Smooth muscle cell of the umbilical artery (primary cell): ENCODE measurements at places on chromosomes 13 and 19. TPM values are rescaled to one million over a fixed set of nuclear protein-coding genes. Genes with fewer than 3 reads are reported as not detected.

Gene LILRA5
- total RNA-seq, result not detected in 2 replicates

Gene MBNL2
- 126 and 143 TPM in 2 replicates for total RNA-seq

Gene RASL11A
- 0.89 and 2.6 TPM in 2 replicates for total RNA-seq

Gene CALR3
- 0.09 TPM in 1 of 2 replicates, not detected in the other for total RNA-seq

Gene CYP4F8
- not detected in 2 replicates for total RNA-seq

Gene EBI3
- 0.28 and 0.30 TPM in 2 replicates for total RNA-seq

Gene TNFSF9
- total RNA-seq, result 0.14 and 0.30 TPM in 2 replicates

Gene MFSD12
- 117 and 155 TPM in 2 replicates for total RNA-seq

Gene CD70
- not detected in 2 replicates for total RNA-seq

Gene NLRP9
- not detected in 2 replicates for total RNA-seq

Gene OR7E24
- total RNA-seq, result not detected in 2 replicates

Gene SHC2
- total RNA-seq, result 0.78 and 1.8 TPM in 2 replicates

Gene SGCG
- 5.2 and 17.8 TPM in 2 replicates for total RNA-seq

Gene KLK12
- not detected in 2 replicates for total RNA-seq

Gene SIGLEC8
- total RNA-seq, result not detected in 2 replicates

Gene PSG4
- 0.30 and 11.0 TPM in 2 replicates for total RNA-seq

Gene ZFP36
- 0.59 and 1.2 TPM in 2 replicates for total RNA-seq

Gene METTL21C
- total RNA-seq, result not detected in 2 replicates

Gene TTC9B
- total RNA-seq, result not detected in 2 replicates

Gene A1BG
- total RNA-seq, result 9.7 and 24.9 TPM in 2 replicates

Gene MAP4K1
- total RNA-seq, result not detected in 2 replicates

Gene LRRC63
- under 0.01 and 0.09 TPM in 2 replicates for total RNA-seq

Gene CCL25
- not detected in 2 replicates for total RNA-seq

Gene ZNF665
- total RNA-seq, result 3.3 and 5.4 TPM in 2 replicates

Gene ZSCAN1
- not detected in 2 replicates for total RNA-seq

Gene FAAP24
- 0.89 and 1.3 TPM in 2 replicates for total RNA-seq

Gene CHMP2A
- total RNA-seq, result 68.1 and 103 TPM in 2 replicates

Gene AMER2
- not detected in 2 replicates for total RNA-seq
